ENCODE measurements at places on chromosomes 2 and 18.

DNA sequence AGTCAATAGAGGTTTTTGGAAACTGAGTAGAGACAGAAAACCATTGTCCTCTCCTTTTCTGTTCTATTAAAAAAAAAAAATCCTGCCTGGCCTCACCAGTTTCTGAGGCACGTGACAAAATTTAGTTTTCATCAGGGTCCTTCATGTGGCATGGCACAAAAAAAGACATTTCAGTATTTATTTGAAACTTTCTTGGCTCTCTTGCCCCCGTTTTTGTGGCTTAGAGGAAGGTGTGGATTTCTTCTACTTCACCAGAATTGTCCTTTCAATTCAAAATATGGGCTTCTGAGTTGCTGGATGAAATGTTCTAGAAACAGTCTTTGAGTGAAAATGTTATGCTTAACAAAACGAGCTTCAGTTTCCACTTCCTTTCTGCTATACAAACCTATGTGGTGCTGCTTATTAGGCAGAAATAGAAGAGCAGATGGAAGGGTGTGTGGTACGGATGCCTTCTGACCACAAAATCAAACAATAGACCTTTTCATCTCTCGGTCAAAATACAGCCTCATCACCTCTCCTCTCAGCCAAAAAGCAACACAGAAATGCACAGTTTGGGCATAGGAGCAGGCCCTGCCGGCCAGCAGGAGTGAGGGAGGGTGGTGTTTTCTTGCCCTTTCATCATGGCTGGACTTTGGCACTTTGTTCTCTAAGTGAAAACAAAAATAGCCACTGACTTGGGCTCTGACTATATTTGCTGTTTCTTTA, 89.2 kb downstream of the SH3RF3 start:
- no peak for DNase-seq

DNA sequence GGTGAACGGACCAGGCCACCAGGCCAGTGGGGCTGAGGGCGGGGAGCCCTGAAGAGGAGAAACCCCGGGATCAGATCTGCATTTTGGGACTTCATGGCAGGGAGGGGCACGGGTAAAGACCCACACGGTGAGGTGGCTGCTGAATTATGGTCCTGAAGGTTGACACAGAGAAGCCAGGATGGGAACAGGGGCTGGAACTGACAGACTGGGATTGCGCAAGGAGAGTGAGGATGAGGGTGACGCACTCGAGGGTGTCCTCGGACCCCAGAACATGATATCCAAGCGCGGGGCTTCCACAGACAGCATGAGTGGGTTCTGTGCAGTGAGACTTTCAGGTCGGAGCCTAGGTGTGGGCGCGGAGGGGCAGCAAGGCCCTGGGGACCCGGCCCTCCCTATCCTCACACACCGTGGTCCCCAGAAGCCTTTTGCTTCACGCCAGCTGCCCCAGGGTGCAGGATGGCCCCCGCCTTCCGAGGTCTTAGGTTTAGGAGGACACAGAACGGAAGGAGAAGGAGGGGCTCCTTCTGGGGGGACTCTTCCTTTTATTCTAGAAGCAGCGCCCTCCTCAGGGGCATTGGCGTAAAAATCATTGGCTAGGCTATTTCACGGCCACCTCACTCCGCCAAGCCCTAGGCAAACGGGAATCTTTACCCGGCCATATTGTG, 416.8 kb upstream of the HS6ST1 start:
- no peak for DNase-seq

DNA sequence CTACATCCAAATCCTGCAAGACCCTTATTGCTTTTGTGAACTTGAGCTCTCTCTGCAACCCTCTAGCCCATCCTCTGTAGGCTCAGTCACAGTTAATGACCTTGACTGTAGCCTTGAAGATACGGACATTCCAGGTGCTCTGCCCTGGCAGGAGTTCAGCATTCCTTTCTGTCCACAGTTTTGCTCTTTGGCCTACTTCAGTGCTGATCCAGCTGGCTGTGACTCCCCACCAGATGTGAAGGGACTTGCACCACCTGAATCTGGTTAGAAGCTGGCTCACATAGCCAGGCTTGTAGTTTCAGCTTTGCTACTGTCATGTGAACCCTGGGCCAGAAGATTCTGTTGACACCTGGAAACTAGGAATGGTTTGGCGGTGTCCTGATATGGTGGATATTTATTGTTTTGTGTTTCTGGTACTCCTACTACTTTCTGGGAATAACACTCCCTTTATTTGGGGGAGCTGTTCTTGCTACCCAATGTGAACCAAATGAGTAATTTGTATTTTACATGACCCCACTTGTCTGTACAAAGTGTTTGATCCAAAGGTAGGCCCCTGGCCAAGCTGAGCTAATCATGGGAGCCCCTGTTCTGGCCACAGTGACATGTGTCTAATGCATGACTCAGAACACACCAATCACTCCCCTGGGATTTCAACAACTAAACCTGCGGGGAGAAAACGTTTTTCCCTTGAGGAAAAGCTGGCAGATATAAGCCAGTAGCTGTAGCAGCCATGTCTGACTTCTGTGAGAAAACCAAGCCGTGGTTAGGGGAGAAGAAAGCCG, 73.4 kb downstream of the CDCA7 start:
- DNase-seq: no peak

DNA sequence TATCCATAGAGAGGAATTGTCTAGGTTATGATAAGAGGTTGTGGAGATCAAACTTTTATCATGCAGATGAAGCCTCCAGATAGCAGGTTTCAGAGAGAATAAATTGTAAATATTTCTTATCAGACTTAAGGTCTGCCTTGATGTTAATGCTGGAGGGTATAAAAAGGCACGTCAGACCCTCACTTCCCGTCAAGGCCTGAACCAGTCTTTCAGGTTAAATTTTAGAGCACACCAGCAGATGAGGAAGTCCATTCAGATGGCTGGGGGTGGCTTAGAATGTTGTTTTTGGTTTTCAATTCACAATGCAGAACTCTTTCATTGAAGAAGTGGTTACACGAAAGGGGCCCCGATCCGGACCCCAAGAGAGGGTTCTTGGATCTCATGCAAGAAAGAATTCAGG, 144.4 kb upstream of the FBXO11 start:
- no peak for DNase-seq

- DNase-seq: no peak
Measured at GRCh38 chr2:127985026-127985734, 42.7 kb downstream of the SAP130 start.

- no peak for DNase-seq
Measured at GRCh38 chr2:240999873-241000541, 1.6 kb downstream of the SNED1 start.

- no peak for DNase-seq
Measured at GRCh38 chr2:105567996-105568494, 169.2 kb upstream of the FHL2 start.

- no peak for DNase-seq
Measured at GRCh38 chr18:13258921-13259320, 40.4 kb downstream of the LDLRAD4 start.

DNA sequence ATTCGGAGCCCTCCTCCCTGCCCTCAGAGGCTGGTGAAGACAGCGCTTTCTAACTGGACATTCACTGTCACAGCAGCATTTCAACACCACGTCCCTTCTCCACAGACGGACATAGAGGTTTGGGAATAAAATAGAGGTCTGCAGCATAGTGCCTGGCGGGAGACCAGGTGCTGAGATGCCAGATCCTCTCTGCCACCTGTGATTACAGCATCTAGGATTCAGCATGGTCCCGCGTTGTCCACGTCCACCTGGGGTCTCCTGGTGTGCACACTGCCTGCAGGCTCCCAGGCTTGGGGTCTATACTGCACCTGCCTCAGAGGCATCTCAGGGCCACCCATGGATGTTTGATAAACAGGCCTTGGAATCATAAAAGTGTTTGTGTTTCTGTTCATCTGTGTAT, 175.5 kb downstream of the TMEM18 start:
- no peak for DNase-seq

DNA sequence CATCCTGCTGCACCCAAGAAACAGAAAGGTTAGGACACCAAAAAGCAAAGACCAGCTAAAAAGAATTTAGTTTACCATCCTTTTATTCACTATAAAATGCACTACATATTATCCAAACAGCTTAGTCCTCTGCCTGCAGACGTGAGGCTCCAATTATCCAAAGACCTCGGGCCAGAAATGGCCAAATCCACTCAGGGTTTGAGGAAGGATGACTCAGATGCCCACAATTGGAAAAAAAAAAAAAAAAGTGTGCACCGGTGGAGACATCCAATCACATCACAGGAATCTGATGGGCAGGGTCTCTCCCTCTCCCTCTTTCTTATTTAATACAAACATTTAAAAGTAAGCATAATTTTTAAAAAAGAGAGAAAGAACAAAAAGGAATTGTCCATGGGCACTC, 65.7 kb downstream of the TRABD2A start:
- DNase-seq: no peak

DNA sequence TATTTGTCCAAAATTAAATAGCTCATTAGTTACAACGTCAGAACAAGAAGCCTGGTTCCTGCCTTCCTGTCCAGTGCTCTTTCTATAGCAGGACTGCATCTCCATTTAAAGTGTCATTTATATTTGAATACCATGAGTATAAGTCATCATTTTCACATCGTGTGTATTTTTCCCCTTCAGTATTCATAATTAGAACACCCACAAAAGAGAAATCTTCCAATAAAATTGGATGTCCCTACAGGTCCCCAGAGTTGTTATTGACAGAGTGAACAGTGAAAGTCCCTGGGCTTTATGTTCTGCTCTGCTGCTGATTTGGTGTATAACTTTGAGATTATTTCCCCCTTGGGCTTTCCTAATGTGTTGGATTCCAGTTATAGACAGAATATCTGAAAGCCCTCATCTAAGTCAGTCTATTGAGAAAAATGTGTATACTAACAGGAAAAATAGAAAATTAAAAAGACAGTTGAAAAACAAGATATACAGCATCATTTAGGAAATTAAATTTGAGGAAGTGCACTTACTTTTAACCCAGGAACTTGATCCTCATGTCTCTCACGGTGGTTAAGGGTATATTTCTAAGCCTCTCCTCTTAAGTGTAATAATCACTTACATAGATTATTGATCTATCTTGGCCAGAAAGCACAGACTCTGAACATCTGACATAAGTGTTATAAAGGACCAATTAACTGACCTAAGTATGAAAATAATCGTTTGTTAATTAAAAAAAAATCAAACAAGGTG, 15.2 kb upstream of the REV1 start:
- DNase-seq: no peak

- DNase-seq: no peak
Measured at GRCh38 chr2:43268066-43268953, 41.9 kb upstream of the ZFP36L2 start.

DNA sequence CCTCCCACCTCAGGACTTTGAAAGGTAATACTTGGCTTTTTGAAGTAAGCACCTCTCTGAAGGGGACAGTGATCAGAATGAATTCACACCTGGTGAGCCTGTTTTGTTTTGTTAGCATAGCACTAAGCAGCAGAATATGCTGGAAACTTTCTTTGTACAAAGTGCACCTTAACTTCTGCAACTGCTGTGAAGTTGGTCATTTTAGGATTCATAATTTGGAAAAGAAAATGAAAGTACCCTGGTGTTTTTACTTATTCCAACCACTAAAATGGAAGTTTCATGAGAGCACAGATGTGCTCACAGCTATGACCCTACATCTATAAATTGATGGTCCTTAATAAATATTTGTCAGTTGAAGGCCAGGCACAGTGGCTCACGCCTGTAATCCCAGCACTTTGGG, 257.8 kb upstream of the STON1 start:
- DNase-seq: no peak

DNA sequence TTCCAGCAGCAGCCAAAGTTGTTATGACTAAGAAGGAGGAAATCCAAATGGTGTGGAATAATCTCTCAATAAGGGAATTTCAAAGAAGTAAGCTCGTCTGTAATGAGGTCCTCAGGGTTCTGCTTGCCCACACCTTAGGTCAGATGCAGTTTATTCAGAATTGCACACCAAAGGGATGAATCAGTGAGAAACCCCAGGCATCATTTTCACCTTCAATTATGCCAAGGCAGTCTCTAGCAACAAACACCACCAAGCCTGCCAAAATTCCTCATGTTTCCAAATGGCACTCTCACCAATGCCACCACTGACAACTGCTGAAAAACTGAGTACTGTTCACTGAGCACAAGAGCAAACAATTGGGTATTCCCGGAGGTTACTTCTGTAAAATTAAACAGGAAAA, 43.6 kb downstream of the KCNG3 start:
- no peak for DNase-seq

DNA sequence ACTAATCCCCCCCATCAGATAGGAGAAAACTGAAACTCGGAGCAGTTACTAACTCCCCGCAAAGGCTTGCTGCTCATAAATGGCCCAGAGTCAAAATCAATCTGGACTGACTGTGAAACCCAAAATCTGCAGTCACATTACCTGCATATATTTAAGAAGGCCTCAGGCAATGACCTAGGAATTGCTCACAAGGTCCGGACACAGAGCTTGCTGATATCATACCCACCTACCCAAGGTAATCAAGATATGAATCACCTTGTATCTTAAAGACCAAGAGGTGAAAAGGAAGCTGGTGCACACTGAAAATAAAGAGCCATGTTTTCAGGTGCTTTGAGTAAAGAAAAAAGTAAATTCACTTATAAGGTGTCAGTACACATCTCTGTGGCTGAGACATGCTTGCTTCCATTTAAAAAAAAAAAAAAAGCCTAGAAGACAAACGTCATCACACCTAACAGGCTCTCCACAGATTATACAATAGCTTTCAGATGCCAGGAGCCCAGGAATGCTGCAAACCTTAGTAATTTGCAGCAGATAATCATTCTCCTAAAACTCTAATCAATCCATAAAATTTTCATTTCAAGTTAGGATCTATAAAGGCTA, 195.4 kb downstream of the ZEB2 start:
- DNase-seq: no peak

GRCh38 chr18:25126751-25127150, 225.2 kb downstream of the ZNF521 start:
- no peak for DNase-seq

Data from NCI-H2081 treated with DMSO at 0.1 percent for 48 hours (cell line).